ENCODE measurements at places on chromosomes 1 and 21. TPM values are rescaled to one million over a fixed set of nuclear protein-coding genes. Genes with fewer than 3 reads are reported as not detected.

AZIN2 gene
- polyA plus RNA-seq = 17.8 TPM

LRRC38 gene
- polyA plus RNA-seq = not detected

CA6 gene
- polyA plus RNA-seq = not detected

TMEM200B gene
- 1.5 TPM for polyA plus RNA-seq

GRCh38 chr1:116006486-116006964 lies 30.2 kb downstream of the SLC22A15 start:
- DNase-seq = no peak

GRCh38 chr21:15797577-15798363 lies 68.0 kb downstream of the USP25 start:
- DNase-seq = no peak

DNA sequence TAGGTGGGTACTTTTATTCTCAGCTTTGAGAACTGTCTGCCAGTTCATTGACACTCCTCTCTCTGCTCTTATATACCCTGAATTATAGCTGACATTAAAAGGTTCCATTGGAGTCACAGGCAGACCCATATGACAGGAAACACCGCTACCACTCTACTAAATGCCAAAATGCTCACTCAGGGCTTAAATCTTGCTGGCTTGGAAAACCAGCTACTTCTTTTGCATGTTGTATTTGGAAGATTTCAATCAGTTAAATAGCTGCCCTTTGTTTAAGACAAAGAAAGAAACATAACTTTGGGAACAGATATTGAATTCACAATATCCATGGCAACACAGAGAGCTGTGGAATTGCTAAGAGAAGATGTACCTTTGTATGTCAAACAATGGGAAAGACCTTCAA lies 876.5 kb downstream of the USP25 start:
- DNase-seq = no peak

- DNase-seq = no peak
Measured at GRCh38 chr1:212981025-212981495, 30.7 kb downstream of the VASH2 start.

GRCh38 chr1:112576240-112576639 lies 42.7 kb downstream of the ST7L start:
- DNase-seq = no peak

GRCh38 chr1:112058815-112059450 lies 69.5 kb upstream of the KCND3 start:
- DNase-seq = no peak

- no peak for DNase-seq
Measured at GRCh38 chr1:55069280-55069679, 29.9 kb downstream of the PCSK9 start.

- no peak for DNase-seq
Measured at GRCh38 chr1:218614031-218614430, 268.9 kb downstream of the TGFB2 start.

DNA sequence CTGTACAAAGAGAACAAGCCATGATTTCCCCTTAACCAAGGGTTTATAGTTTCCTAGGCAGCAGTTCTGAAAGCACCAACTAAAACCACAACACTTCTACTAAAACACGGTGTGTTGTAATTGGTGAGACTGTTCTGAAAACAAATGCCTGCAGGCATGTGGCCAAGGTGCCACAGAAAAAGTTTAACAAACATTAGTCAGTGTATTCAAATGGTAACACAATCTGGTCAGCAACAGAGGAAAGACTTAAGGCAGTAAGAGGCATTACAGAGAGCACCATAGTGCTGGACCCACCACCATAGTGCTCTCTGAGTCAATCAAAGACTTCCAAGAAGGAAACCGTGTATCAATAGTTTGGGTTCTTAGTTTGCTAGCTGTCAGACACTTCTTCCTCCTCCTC lies 16.7 kb downstream of the SNIP1 start:
- DNase-seq = no peak

Data from SK-N-SH (cell line).